Activated T-cell treated with anti-CD3 and anti-CD28 coated beads for 1 hour (primary cell): ENCODE measurements at places on chromosomes 13 and 19.

- DNase-seq: no peak
Observed at GRCh38 chr13:39144941-39145533, 106.8 kb downstream of the NHLRC3 start.

- no peak for DNase-seq
Observed at GRCh38 chr19:38543807-38544568, 73.8 kb downstream of the MAP4K1 start.

- no peak for DNase-seq
Observed at GRCh38 chr19:2149980-2150793, 1.2 kb downstream of the AP3D1 start.

- no peak for DNase-seq
Observed at GRCh38 chr19:2219726-2220125, 16.4 kb downstream of the PLEKHJ1 start.

GRCh38 chr19:39515551-39516191, 732 bp downstream of the SELENOV start:
- no peak for DNase-seq

GRCh38 chr19:4976401-4977298, 7.7 kb downstream of the KDM4B start:
- no peak for DNase-seq

DNA sequence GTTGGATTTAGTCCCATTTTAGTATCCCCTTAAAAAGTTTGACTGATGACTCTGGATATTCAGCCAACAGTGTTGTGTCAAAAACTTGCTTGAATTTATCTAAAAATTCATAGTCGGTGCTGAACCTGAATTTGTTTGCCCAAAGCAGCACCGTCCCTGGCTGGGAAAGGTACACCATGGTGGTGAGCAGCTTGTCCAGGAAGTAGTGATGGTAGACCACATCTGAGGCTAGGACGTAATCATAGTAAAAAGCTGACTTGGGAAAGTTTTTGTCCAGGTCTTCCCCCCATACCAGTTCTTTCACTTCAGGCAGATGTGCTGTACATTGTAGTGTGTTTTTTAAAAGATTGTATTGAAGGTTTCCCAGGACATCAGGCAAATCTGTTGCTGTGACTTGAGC, 8.8 kb downstream of the METTL21C start:
- DNase-seq: no peak

DNA sequence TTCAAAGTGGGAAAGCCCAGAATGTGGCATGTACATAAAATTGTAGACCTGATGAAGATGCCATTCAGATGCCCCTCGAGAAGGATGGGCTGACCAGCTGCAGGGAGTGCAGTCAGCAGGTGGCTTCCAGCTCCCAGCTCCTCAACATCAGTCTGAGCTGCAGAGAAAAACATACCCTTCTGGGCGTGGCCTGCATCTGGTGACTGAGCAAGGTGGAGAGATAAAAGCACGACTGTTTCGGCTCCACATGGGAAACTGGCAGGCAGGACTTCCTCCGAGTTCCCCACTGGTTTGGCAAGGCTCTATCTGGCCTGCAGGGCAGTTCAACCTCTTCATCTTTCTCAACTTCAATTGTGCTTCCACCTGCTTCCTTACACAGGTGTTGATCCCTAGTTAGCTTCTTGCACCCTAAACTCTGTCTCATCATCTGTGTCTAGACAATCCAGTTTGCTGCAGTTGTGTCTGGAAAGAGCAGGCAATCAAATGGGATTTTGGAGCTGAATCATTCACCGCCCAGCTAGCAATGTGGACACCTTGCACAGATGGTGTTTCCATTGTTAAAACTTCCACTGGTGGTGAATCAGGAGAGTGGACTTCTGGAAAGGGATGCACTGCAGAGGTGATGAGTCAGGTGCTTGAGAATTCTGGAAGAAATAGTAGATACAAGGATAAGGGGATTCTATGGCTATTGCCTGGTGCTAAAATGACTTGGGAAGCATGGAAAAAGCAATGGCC, 56.8 kb downstream of the POLR1D start:
- no peak for DNase-seq

DNA sequence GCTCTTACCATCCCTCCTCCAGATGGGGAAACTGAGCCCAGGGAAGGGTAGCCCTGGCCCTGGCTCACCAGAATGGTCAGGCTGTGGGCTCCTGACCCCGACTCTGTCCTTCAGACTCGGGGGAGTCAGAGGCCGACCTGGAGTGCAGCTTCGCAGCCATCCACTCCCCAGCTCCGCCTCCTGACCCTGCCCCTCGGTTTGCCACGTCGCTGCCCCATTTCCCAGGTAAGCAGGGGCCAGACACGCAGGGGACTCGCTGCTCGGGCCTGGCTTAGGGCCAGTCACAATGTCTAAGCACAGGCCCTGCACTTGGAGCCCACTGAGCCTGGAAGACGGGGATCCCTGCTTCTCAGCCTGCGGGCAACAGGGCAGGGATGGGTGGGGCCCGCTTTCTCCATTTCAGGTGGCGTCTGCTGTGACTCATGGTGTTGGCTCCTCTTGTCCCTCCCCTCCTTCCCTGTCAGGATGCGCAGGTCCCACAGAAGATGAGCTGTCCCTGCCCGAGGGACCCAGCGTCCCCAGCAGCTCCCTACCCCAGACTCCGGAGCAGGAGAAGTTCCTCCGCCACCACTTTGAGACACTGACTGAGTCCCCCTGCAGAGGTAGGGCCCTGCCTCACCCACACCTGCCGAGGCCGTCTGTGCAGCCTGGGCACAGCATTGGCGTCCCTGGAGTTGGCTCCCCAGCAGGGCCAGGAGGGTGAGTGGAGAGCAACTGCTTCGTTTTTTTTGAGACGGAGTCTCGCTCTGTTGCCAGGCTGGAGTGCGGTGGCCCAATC, 9.2 kb upstream of the OVOL3 start:
- DNase-seq: no peak

DNA sequence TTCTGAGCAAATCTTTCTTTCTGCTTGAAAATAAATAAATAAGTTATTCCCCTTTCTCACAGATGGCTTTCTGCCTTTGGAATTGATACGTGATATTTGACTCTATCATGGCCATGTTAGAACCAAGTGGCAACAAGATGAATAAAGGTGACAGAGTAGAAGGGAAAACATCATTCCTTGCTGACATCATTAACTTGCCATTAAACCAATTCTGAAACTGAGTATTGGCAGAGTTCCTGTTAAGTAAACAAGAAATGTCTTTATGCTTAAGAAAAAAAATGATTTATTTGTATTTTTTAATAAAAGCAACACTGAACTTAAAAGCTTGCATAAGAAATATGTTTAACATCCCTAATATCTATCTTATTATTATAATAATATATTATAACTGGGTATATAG, 828.1 kb downstream of the PCDH9 start:
- no peak for DNase-seq

DNA sequence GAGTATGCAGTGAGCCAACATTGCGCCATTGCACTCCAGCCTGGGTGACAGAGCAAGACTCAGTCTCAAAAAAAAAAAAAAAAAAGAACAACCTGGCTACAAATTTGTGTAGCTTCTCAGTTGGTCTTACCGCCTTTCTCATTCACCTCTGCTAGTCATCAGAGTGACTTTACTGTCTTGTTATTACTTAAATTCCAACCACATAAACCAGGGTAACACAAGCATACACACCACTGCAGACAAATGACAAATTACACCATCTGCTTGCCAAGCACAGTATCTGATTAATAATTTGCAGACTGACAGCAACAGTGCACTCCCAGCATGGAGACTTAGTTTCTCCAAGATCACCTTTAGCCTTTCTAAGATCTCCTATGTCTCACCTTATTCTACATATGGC, 11.0 kb downstream of the ZNF14 start:
- DNase-seq: no peak

GRCh38 chr19:3184847-3185460, 776 bp upstream of the NCLN start:
- DNase-seq: no peak

DNA sequence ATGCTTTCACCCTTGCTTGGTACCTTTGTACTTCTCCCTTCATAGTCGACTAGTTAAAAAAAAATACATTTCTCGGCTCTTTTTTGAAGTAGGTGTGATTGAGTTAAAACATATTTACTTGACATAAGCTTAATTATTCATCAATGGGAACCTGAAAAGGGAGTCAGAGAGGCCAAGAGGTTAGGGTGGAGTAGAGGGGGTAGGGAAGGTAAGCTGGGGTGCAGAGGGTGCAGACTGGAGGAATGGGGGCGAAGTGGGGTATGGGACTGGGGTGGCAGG, 701 bp upstream of the HIF3A start:
- no peak for DNase-seq

GRCh38 chr13:32537580-32538142, 934 bp downstream of the N4BP2L2 start:
- peak; percentile 19 for DNase-seq

DNA sequence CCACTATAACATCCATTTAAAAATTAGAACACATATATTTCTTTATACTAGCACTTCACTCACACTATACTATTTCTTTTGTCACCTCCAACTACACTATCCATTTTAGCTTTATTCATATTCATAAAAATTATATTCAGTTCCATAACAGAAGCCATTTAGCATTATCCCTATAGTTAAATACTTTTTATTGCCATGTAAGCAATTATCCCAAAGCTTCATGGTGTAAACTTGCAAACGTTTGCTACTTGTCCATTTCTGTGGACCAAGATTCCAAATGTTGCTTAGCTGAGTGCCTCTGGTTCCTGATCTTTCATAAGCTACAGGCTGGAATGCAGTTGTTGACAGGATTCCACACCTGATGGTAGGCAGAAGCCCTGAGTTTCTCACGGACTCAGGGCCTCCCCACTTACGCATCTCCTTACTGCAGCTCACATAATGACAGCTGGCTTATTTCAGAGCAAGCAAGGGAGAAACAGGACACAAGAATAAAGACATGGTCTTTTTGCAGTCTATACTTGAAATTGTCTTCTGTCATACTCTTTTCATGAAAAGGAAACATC, 1584.8 kb downstream of the SLITRK5 start:
- DNase-seq: no peak

DNA sequence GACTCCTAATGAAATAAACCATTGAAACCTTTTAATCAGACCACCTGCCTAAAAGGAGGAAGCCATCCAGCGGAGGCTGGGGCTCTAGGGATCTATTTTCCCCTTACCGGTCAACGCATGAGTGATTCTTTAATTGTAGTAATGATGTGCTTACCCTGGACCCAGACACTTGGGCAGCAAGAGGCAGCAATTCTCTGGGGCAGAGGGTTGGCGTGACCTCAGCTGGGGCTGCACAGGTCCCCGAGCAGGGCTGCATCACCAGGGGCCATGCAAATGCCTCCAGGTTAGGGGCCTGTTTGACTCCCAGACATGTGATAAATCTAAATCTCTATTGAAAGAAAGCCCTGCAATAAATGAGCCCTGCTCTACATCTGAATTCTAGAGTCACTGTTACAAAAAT, 194.2 kb upstream of the TSHZ3 start:
- no peak for DNase-seq

DNA sequence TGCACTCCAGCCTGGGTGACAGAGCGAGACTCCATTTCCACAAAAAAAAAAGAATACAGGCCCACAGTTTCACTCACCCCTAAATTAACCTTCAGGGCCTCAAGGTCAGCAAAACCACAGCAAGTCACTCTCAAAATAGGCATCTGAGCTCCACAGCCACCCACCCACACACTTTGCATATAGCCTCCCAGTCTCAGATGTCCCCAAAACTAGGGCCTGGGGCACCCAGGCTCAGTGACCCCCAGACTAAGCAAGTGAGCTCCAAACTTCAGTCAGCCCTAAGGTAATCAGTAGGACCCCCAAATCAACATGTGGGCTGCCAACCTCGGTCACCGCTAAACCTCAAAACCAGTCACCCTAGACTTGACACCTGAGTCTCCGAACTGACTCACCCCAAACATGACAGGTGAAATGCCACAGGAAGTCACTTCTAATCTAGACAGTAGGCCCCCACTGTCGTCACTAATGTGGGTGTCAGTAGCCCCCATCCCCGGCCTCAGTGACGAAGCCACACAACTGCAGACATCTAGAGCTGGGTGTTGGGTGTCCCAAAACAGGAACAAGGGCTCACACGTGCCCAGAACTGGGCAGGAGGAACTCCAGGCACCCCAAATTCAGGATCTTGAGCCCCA, 13.9 kb downstream of the RABAC1 start:
- peak; percentile 69 for DNase-seq

- DNase-seq: no peak
Observed at GRCh38 chr13:85508683-85509329, 290.4 kb downstream of the SLITRK6 start.

- DNase-seq: no peak
Observed at GRCh38 chr13:113791226-113791625, 32.2 kb downstream of the TMEM255B start.

DNA sequence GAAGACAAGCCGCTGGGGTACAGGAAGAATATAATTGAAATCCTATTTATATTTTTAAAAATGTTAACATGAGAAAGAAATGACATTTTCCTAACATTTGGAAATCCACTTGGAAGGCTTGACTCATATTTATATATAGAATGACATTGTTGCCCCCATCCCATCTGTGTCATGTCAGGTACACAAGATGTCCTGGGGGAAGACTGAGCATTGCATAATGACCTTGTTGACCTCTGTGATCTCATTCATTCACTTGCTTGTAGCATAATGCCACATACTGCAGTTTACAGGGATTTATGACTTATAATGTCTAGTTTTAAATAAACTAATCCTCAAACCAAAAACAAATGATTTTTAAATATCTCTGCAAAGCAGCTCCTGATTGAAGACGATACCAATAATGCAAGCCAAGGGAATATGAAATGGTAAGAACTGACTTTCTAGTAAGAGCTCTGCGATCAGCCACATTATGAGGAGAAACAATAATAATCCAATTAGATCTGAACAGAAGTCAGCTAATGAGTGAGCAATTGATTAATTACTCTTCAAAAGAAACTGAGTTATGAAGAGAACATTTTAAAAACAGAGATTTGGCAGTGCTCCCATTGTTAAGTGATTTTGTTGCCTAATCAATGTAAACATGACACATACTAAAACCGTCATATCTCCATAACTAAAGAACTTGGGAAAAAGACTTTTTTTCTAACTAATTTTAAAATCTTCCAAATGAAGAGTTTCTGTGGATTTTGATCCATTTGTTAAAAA, 21.2 kb upstream of the VWA8 start:
- DNase-seq: no peak

DNA sequence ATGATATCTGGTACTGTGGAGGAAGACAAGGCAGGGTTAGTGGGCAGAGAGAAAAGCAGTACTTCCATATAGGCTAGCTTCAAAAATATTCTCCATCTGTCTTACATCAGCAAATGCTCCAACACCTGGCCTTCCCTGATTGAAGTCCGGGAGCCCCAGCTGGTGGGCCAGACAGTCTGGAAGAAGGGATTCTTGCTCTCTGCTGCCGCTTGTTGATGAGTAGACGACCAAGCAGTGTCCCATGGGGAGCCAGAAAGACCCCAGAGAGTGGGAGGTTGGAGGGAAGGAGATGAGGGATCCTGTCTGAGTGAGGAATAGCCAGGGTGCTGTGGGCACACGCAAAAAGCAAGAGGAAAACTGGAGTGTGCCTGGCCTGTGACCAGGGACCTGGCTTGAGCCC, 95.1 kb downstream of the ATP8A2 start:
- no peak for DNase-seq

- no peak for DNase-seq
Observed at GRCh38 chr13:42891591-42891990, 100.5 kb downstream of the EPSTI1 start.

- DNase-seq: no peak
Observed at GRCh38 chr19:39155114-39155700, 29.6 kb downstream of the PAK4 start.
